WTC11 (cell line): ENCODE measurements at places on chromosomes 16 and 17.

DNA sequence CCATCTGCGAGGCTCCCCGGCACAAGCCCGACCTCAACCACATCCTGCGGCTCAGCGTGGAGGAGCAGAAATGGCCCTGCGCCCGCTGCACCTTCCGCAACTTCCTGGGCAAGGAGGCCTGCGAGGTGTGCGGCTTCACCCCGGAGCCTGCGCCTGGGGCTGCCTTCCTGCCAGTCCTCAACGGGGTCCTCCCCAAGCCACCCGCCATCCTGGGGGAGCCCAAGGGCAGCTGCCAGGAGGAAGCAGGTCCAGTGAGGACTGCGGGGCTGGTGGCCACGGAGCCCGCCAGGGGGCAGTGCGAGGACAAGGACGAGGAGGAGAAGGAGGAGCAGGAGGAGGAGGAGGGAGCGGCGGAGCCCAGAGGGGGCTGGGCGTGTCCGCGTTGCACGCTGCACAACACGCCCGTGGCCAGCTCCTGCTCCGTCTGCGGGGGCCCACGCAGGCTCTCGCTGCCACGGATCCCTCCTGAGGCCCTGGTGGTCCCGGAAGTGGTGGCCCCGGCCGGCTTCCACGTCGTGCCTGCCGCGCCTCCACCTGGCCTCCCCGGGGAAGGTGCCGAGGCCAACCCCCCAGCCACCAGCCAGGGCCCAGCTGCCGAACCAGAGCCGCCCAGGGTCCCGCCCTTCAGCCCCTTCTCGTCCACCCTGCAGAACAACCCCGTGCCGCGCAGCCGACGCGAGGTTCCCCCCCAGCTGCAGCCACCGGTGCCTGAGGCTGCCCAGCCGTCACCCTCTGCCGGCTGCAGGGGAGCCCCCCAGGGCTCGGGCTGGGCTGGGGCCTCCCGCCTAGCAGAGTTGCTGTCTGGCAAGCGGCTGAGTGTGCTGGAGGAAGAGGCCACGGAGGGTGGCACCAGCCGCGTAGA, 13.1 kb upstream of the PRR35 start:
- peak; percentile 88 for DNase-seq

GRCh38 chr17:10733666-10734065, 3.8 kb upstream of the TMEM220 start:
- no peak for DNase-seq

GRCh38 chr17:3535253-3535995, 22.2 kb downstream of the TRPV3 start:
- peak; percentile 81 for DNase-seq

- no peak for DNase-seq
Observed at GRCh38 chr16:21634216-21634615, 18.2 kb downstream of the IGSF6 start.

DNA sequence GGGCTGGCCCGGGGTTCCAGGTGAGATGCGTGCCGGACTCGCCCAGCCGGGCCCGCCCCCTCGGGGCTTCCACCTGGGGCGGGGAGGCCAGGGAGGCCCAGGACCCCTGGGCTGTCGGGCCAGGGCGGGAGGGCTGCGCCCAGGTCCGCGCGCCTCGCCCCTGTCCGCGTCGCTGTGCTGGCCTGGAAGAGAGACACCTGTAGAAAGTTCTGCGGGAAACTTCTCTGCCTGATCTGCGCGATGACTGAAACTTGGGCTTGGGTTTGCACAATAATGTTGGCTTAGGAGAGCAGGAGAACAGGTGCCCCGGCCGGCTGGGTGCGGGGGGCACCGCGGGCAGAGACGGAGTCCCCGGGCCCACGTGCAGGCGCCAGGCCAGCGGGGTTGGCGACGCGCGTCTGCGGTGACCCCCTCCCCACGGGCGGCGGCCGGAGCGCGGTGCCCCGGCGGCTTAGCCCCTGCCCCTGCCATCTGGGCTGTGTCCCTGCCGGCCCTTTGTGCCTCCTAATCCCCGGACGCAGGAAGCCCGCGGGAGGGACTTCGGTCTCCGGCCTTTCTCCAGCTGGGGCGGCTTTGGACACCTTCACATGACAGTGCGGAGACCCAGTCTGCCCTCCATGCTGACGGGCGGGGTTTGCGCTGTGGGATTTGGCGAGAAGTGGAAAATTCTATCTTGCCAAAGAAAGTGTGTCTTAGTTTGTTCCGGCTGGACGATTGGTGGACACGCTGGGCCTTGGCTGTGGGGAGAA, 483 bp downstream of the LLGL2 start:
- DNase-seq, result peak; percentile 62

GRCh38 chr17:29866746-29867404, 63.2 kb downstream of the SSH2 start:
- no peak for DNase-seq

DNA sequence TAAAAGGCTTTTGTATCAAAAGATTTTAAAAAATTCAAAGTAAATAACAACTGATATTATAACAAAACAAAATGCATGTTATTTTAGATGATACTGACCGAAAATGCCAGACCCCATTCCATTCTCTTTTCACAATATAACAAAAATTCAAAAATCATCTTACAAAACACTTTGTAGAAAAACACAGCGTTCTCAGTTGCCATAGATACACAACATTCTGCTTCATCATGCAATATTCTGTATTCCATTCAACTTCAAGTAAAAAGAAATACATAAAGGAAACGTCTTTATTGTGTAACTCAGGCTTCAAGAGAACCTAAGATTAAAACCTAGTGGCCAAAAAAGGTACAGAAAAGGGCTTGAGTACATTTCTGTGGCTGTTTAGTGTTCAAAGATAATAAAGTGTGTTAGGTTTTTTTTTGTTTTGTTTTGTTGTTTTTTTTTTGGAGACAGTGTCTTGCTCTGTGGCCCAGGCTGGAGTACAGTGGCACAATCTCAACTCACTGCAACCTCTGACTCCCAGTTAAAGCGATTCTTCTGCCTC, 250.5 kb downstream of the CEP112 start:
- DNase-seq, result no peak

GRCh38 chr17:7313088-7313889, 1.9 kb downstream of the GPS2 start:
- DNase-seq, result no peak

DNA sequence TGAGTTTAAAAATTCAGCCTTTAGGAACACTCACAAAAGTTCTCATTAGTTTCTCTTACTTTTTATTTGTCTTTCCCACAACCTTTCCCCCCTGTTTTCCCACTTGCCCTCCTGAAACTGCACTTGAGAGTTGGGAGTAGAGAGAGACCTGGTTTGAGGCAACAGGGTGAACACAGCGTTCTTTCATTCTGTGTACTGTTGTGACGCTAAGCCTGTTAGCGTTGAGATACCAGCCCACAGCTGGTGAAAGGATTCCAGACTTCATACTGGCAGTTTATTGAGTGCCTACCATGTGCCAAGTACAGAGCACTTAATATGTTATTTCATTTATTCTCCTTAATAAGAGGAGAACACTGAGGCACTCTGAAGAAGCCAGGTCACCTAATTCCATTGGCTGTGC, 10.3 kb downstream of the TNRC6C start:
- DNase-seq, result no peak

DNA sequence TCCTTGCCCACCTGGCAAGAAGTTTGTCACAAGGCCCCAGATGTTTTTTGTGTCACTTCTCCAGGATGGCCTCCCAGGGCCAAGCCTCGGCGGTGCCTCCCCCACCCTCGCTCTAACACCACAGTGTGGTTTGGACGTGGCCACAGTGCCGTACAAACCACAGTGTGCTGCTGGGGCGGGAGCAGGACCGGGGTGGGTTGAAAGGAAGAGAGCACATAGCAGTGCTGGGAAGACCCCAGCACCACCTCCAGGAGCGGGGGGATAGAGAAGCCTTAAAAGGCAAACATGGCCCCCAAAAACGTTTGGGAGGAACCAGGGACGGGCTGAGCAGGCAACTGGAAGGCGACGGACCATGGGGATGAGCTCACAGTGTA, 5.0 kb upstream of the BCL6B start:
- DNase-seq, result no peak

GRCh38 chr17:71292006-71292405, 828.8 kb upstream of the SOX9 start:
- DNase-seq, result no peak
